ENCODE measurements at places on chromosomes 3 and 15. TPM values are rescaled to one million over a fixed set of nuclear protein-coding genes. Genes with fewer than 3 reads are reported as not detected.
A peak's percentile ranks its signal among the peaks of the same experiment; 100 is the strongest.

Gene KCTD6
- 3.6 TPM for total RNA-seq

Gene FOXP1
- total RNA-seq = 53.8 TPM

Gene GOLGA8G
- not detected for total RNA-seq

Gene TM2D3
- total RNA-seq = 44.1 TPM

Gene RIOX2
- total RNA-seq = 15.8 TPM

DNA sequence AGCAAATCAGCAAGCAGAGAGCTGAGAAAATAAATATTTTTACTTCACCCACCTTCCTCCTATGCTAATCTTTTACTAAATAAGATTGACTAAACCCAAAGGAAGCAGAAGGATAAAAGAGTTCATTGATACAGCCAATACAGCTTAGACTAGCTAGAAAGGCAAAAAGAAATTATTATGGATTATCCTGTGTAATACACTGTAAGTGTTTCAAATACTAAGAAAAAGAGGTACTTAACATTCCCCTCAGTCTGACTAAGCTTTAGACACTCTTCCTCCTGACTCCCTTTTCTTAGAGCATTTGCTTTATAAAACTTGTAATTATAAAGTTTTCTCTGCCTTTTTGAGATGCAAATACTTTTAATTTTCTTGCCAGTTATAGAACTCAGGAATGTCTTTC is 848.9 kb upstream of the CADM2 start:
- no peak overlapping the region for H3K27ac ChIP-seq
- H3K27me3 ChIP-seq = no peaks in the 10 kb centered on the region
- H3K36me3 ChIP-seq = no peaks in the 10 kb centered on the region

- DNase-seq = no peak
- H3K36me3 ChIP-seq = peaks cover 56% of the 10 kb centered on the region
- no peaks in the 10 kb centered on the region for H3K4me1 ChIP-seq
- H3K27me3 ChIP-seq = no peaks in the 10 kb centered on the region
- no peak overlapping the region for H3K27ac ChIP-seq
- no peak overlapping the region for H3K4me3 ChIP-seq
Measured at GRCh38 chr15:77037388-77038209, 33.3 kb downstream of the TSPAN3 start.

- H3K27ac ChIP-seq = no peak overlapping the region
- no peak for DNase-seq
- H3K27me3 ChIP-seq = no peaks in the 10 kb centered on the region
Measured at GRCh38 chr3:31645256-31645655, 112.5 kb downstream of the STT3B start.

- DNase-seq = peak; percentile 69
- H3K4me3 ChIP-seq = peak overlapping the region; percentile 66
- peak overlapping the region; percentile 67 for H3K27ac ChIP-seq
Measured at GRCh38 chr15:69074001-69074842, 59.7 kb downstream of the NOX5 start.

DNA sequence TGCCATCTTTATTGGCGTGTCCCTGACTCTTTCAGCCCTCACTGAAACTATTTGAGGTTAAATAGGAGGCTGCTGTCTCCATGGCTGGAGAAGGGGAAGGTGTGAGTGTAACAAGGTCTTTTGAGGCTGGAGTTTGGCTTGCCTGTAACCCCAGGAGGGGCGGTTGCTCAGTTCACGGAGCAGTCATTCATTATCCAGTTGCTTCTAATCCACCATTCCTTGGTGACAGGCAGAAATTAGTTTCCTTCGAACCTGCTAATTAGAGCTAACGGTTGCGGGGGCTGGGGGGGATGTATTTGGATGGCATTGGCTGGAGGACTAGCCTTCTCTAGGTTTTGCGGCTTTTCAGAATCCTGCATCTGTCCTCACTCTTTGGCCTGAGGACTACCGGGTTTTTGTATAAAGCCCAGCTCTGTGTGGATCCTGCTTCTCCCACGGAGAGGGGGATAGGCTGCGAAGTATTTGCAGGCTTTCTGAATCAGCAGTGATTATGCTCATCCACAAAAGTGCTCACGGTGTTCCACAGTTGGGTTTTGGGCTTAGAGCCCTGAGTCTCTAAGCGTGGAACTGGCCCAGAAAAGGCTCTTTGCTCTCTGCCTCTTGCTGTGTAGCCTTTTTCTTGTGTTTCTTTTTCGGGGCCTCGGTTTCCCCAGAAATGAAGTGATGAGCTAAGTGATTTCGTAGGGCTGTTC is 18.6 kb downstream of the FGD5 start:
- peaks cover 58% of the 10 kb centered on the region for H3K4me1 ChIP-seq
- H3K36me3 ChIP-seq = no peaks in the 10 kb centered on the region
- H3K4me3 ChIP-seq = no peak overlapping the region
- no peaks in the 10 kb centered on the region for H3K27me3 ChIP-seq
- H3K27ac ChIP-seq = peak overlapping the region; percentile 53

GRCh38 chr3:188950832-188951489 is 220.8 kb upstream of the TPRG1 start:
- peaks cover 25% of the 10 kb centered on the region for H3K4me1 ChIP-seq
- peak; percentile 49 for DNase-seq
- no peaks in the 10 kb centered on the region for H3K36me3 ChIP-seq

GRCh38 chr3:51966016-51966415 is 1.2 kb downstream of the PCBP4 start:
- H3K4me3 ChIP-seq = no peak overlapping the region
- DNase-seq = no peak
- H3K4me1 ChIP-seq = peaks cover 83% of the 10 kb centered on the region

DNA sequence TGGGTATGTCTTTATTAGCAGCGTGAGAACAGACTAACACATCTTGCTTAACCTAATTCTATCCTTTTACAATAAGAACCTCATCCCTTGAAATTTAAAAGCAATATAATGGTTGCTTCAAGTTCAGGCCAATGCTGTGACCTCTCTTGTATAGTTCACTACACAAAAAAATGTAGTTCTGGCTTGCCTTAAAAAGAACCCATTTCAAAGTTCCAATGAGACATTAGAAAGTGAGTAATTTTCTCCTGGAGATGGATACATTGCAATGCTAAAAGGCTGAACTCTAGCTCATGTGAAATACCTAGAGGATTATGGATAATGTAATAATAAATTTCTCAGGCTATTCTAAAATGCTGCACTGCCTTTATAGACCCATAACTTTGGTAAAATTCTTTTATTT is 47.8 kb downstream of the ATP13A4 start:
- no peaks in the 10 kb centered on the region for H3K4me1 ChIP-seq
- H3K36me3 ChIP-seq = no peaks in the 10 kb centered on the region
- H3K27ac ChIP-seq = no peak overlapping the region
- H3K27me3 ChIP-seq = no peaks in the 10 kb centered on the region
- DNase-seq = no peak
- no peak overlapping the region for H3K4me3 ChIP-seq

GRCh38 chr3:164608554-164609276 is 469.6 kb downstream of the SI start:
- DNase-seq = no peak
- H3K4me1 ChIP-seq = no peaks in the 10 kb centered on the region
- no peak overlapping the region for H3K27ac ChIP-seq
- H3K36me3 ChIP-seq = no peaks in the 10 kb centered on the region

DNA sequence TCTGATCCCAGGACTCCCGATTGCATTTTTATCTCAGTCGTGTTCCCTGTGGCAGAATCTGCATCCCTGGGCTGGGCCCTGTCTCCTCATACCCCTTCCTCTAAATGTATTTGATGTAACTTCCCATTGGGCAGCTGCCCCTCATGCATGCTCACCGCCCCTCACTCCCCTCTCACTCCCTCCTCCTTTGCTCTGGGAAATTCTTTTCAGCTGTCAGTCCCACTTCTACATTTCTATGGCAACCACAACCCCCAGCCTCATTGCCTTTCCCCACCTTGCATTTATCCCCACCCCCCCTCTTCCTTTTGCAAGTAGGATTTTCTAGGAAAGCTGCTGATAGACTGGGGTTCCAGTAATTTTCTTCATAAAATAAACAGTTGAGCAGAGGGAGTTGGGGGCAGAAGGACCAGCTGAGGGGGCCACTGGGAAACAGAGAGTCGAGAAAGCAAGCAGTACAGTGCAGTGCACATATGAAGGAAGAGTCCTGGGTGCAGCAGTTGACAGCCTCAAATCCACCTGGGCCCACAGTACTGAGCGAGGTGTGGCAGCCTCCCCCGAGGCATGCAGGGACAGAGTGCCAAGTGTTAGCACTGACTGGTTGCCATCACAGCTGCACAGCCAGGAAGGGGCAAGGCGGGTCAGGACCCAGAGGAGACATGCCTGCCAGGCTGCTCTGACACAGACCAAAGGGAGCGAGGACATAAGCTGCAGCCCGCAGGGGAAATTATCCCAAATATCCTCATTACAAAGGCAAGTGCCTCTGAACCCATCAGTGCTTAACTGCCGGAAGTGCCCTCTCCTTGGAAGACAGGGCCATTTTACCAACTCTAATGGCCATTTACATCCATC is 476.3 kb downstream of the EPHB1 start:
- H3K36me3 ChIP-seq = no peaks in the 10 kb centered on the region
- no peaks in the 10 kb centered on the region for H3K4me1 ChIP-seq
- DNase-seq = no peak
- H3K4me3 ChIP-seq = no peak overlapping the region

DNA sequence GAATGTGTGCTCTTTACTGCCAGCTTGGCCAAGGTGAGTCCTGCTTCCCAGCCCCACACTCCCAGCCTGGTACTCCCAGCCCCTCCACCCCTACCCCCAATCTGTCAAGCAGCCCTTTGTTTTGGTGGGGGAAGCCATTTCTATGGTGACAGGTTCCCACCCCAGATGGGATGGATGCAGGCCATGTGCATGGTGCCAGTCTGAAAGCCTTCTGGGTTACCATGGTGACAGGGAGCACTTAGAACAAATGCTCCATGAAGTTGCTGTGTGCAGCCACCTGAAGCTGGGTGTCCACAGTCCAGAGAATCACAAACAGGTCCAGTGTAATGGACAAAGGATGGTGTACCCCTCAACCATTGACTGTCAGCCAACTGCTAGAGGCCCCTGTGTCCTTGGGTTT is 19.1 kb upstream of the VILL start:
- H3K27ac ChIP-seq = no peak overlapping the region
- no peaks in the 10 kb centered on the region for H3K27me3 ChIP-seq
- DNase-seq = no peak
- peaks cover 15% of the 10 kb centered on the region for H3K4me1 ChIP-seq
- H3K36me3 ChIP-seq = peaks cover 66% of the 10 kb centered on the region

GRCh38 chr3:186108106-186108940 is 566 bp downstream of the ETV5 start:
- peaks cover 23% of the 10 kb centered on the region for H3K4me1 ChIP-seq
- DNase-seq = peak; percentile 26
- peaks cover 60% of the 10 kb centered on the region for H3K27me3 ChIP-seq
- peak overlapping the region; percentile 90 for H3K4me3 ChIP-seq
